ENCODE measurements at places on chromosomes 11 and 22.

DNA sequence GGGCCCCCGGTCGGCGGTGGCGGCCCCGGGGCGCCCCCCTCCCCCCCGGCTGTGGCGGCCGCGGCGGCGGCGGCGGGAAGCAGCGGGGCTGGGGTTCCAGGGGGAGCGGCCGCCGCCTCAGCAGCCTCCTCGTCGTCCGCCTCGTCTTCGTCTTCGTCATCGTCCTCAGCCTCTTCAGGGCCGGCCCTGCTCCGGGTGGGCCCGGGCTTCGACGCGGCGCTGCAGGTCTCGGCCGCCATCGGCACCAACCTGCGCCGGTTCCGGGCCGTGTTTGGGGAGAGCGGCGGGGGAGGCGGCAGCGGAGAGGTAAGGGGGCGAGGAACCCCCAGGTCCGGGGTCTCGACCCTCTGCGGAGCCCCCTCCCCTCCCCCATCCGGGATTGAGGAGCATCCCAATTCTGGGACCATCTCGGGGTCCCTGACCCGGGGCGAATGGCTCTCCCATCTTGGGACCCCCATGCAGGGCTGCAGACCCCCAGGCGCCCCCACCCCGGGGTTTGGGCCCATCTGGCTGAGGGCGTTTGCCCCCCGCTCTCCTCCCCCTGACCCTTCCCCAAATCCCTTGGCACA is 431 bp downstream of the KMT2A start:
- peak; percentile 58 for DNase-seq
- peaks cover 24% of the 10 kb centered on the region for H3K4me1 ChIP-seq
- H3K27ac ChIP-seq = peak overlapping the region; percentile 88
- peak overlapping the region; percentile 97 for H3K4me3 ChIP-seq

- H3K27ac ChIP-seq = peak overlapping the region; percentile 20
- DNase-seq = no peak
- H3K36me3 ChIP-seq = no peaks in the 10 kb centered on the region
- peaks cover 12% of the 10 kb centered on the region for H3K4me1 ChIP-seq
- H3K27me3 ChIP-seq = no peaks in the 10 kb centered on the region
- no peak overlapping the region for H3K4me3 ChIP-seq
Observed at GRCh38 chr11:68303982-68304780, 8.2 kb upstream of the LRP5 start.

GRCh38 chr11:64196626-64197025 is 9.9 kb upstream of the FERMT3 start:
- H3K27ac ChIP-seq = no peak overlapping the region
- no peak for DNase-seq
- no peak overlapping the region for H3K4me3 ChIP-seq
- no peaks in the 10 kb centered on the region for H3K27me3 ChIP-seq
- peaks cover 10% of the 10 kb centered on the region for H3K36me3 ChIP-seq

GRCh38 chr11:130804306-130805076 is 111.8 kb downstream of the SNX19 start:
- H3K4me1 ChIP-seq = no peaks in the 10 kb centered on the region
- no peak overlapping the region for H3K27ac ChIP-seq
- H3K4me3 ChIP-seq = no peak overlapping the region
- H3K36me3 ChIP-seq = no peaks in the 10 kb centered on the region
- DNase-seq = no peak
- H3K27me3 ChIP-seq = no peaks in the 10 kb centered on the region

DNA sequence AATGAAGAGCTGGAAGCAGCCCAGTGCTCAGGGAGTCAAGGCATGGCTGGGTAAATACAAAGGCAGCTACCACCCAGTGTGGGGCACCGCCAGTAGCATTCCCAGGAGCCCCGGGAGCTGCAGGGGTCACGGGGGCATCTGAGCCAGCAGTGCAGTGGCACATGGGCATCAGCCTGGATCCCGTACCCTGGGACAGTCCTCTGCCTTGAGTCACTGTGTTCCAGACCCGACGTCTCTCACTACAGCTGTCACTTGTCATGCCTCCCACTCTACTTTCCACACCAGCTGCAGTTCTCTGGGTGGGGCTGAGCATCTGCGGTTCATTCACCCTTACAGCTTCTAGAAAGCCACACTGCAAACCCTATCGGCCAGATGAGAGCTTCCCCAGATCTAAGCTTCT is 29.6 kb downstream of the DHCR7 start:
- no peaks in the 10 kb centered on the region for H3K4me1 ChIP-seq
- no peak overlapping the region for H3K27ac ChIP-seq
- no peaks in the 10 kb centered on the region for H3K27me3 ChIP-seq
- DNase-seq = no peak
- no peak overlapping the region for H3K4me3 ChIP-seq

- H3K4me3 ChIP-seq = no peak overlapping the region
- H3K4me1 ChIP-seq = no peaks in the 10 kb centered on the region
- peaks cover 3% of the 10 kb centered on the region for H3K27me3 ChIP-seq
- no peak overlapping the region for H3K27ac ChIP-seq
- no peak for DNase-seq
- H3K36me3 ChIP-seq = no peaks in the 10 kb centered on the region
Observed at GRCh38 chr11:79156031-79156430, 284.8 kb downstream of the TENM4 start.

Measured in Caco-2 (cell line).